Activated naive CD4-positive, alpha-beta T cell (primary cell): ENCODE measurements at places on chromosomes 5 and 9.

DNA sequence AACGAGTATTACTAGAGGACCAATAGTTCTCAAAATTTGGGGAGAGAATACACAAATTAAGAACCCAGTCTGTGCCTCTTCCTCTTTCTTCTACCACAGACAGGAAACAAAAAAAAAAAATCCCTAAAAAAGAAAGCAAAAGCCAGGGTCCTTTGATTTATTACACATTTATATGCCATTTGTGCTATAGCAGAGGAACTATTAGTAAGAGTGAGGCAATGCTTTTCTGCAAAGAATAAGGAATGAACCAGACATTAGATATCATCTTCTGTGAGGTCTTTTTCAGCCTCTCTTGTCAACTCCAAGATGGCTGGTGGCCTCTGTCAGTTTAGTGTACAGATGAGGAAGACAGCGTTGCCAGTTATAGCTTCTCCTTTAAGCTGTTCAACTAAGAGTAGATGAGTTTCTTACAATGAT is 127.6 kb downstream of the RFX3 start:
- no peak for DNase-seq

DNA sequence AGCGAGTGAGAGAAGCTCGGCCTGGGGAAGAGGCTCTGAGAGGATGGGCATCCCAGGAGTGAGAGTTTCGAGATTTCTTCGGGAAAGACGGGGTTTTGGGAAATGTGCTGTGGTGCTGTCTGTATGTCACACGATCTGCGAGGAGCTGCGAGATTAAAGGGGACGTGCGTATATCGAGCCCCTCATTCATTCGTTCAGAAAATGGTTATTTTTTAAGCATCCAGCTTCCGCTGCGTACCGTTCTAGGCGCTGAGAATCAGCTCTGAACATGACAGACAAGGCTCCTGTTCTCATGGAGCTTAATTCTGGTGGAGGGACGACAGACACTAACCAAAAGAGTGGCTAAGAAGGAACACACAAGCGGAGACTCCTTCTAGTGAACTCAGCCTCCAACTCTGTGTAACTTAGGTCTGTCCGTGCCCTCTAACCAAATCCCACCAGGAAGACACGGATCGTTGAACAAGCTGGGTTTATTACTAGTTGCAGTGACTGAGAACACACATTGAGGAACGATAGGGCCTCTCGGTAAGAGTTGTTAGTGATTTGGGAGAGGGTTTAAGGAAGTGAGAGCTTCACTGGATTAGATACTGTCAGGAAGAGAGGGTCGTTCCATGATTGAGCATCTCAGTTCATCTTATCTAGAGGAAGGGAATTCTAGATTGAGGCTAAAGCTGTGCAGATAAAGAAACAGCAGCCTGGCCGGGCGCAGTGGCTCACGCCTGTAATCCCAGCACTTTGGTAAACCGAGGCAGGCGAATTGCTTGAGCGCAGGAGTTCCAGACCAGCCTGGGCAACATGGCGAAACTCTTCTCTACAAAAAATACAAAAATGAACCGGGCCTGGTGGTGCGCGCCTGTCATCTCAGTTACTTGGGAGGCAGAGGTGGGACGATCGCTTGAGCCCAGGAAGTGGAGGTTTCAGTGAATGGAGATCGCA is 1.0 kb upstream of the FBXW11 start:
- DNase-seq: no peak

- DNase-seq: no peak
These were observed 579 bp upstream of the ASTN2 start for GRCh38 chr9:117415358-117415914.

DNA sequence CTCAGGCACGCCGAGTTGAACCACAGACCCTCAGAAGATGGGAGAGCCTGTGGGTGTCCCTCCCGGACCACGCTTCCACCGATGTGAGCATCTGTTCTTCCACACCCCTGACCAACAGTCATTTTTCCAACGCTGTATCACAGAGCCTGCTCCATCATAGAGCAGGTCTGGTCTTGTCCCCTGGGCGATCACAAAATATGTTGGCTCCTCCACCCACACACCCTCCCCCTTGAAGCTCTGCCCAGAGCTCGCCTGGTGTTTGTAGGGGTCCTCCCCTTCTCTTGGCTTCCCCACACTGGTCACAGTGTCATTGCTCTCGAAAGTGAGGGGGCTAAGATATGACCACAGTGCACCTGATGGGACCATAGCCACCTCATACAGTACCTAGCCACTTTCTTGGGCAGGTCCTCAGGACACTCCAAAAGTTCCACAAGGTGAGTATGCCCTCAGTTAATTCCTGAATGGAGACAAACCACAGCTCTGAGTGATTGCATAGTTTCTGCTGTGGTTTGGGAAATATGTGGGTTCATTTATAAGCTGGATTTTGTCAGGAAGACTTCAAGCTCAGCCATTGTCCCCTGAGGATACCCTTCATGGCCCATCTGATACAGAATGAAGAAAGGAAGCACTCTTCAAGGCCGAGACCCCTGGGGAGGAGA is 3.5 kb upstream of the ZNF618 start:
- no peak for DNase-seq

DNA sequence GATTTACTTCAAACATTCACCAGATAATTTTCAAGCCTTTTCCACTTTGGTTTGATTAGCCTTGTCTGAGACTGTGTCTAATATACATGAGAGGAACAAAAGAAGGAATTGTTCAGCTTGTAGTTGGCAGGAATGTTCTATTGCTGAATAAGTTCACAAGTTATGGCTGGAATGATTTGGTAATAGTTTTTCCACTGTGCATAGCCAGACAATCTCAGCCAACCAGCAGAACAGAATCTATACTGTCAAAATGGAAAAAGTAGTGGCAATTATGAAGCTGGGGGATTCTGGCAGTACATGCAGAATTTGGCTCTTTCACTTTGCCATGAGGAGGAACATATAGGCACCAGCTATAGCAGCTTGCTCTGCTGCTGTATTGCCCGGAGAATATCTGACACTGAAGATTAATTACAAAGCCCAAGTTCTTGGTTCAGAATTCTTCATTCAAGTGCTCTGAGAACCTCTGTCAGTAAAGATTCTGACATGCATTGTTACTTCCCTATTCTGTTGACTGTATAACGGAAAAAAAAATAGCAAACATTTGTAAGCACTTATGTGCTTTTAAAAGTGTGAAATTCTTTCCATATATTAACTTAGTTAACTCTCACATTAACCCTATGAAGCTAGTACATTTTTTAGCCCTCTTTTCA is 150.6 kb downstream of the PRR16 start:
- no peak for DNase-seq

GRCh38 chr5:72353046-72353445 is 32.9 kb downstream of the PTCD2 start:
- DNase-seq: no peak

- no peak for DNase-seq
These were observed 91.9 kb upstream of the STC2 start for GRCh38 chr5:173420108-173420507.

GRCh38 chr9:18493451-18493993 is 19.6 kb downstream of the ADAMTSL1 start:
- DNase-seq: no peak
